ENCODE measurements at places on chromosomes 4 and X. TPM values are rescaled to one million over a fixed set of nuclear protein-coding genes. Genes with fewer than 3 reads are reported as not detected.

GRCh38 chr4:76197971-76198410 lies 15.6 kb downstream of the SCARB2 start:
- peak; percentile 27 for DNase-seq

GRCh38 chr4:183499801-183500200 lies 5.1 kb upstream of the ING2 start:
- DNase-seq = no peak

- no peak for DNase-seq
Observed at GRCh38 chr4:123114084-123114914, 191.9 kb upstream of the NUDT6 start.

GRCh38 chr4:13523591-13524503 lies 20.5 kb downstream of the NKX3-2 start:
- no peak for DNase-seq

- DNase-seq = no peak
Observed at GRCh38 chrX:153297376-153297775, 24.2 kb downstream of the PNMA6F start.

DNA sequence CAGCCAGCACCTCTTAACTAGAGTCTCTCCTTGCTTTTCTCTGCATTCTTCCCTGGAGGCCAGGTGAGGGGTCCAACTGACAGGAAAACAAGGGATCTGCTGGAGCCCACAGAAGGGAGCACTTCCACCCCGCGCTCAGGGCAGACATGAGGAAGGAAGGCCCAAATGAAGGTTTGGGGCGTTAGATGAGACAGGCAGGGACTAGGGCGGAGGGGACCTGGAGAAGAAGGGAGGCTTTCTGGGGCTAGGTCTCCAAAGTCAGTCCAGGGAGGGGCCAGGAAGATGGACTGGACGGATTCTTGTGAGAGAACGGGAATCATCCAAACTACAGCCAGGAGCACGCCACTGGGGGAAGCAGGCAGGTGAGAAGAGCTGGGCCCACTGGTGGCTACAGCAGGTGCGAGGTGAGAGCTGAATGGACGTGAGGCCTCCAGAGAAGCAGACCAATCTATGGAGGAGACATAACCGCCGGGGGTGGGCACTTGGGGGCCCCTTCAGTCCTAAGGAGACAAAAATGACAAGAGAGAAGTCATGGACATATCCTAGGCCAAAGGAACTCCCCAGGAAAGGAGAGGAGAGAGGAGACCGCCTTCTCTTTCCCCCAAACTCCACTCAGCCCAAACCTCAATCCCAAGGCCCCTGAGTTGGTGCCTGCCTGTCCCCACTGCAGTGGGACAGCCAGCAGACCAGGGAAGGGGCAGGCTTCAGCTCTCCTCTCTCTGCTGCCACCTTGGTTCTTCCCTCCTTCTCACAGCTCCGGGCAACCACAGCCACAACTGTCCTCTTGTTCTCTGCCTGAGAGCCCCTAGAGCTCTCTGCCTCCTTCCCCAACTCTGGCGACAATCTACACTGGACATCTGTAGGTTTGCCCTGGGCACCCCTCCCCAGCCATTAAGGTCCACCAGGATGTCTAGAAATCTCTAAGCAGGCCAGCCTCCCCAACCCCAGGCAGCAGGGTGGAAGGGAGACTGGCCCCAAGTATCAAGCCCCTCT lies 7.0 kb downstream of the APLN start:
- DNase-seq = no peak

GRCh38 chr4:112523008-112523721 lies 7.2 kb upstream of the NEUROG2 start:
- DNase-seq = no peak

DNA sequence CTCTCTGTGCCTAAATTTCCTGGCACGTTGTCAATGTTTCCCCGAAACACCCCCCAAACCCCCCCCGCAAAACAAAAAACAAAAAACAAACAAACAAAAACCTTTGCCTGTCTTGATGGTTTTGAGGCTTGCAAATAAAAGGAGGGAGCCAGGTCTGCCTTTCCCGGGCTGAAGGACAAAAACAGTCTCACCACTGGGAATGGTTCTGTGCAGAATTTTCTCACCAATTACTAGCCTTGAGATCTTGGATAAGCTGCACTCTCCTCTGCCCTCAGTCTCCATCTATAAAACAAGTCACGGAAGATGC lies 15.5 kb downstream of the NKX3-2 start:
- no peak for DNase-seq

DNA sequence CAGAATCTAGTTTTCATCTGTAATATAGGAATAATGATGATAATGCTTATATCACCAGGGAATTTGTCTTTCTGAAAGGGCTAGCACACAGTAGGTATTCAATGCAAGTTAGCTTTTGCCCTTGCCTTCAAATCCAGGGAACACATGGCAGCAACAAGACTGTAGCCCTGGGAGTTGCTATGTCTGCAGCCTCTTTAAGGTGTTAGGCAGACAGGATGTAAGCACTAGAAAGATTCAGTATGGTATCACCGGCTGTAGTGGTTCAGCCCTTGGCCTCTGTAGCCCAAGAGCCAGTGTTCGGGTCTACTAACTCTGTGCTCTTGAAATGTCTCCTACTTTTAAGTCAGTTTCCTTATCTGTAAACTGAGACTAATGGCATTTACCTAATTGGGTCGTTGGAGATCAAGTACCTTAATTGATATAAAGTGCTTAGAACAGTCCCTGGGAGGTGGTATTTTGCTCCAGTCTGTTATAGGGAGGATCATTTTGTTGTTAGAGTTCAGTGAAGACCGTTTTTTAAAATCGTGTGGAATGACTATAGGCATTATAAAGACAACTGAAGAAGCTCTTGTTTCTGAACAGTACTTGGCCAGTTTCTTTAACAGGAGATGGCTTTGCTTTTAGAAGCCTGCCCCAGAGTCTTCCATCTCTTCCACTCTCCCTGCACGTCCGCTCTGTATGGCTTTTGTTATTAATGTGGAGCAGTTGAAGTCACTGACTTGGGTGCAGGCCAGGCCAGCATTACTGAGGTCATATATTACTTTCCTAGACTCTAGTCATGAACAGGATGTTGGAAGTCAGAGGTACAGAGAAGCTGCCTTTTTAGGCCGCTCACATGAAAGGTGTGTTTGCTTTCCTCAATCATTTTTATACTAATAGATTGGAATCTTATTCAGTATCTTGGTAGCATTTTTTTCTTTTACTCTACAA lies 44.8 kb downstream of the GAB1 start:
- DNase-seq = peak; percentile 69

DNA sequence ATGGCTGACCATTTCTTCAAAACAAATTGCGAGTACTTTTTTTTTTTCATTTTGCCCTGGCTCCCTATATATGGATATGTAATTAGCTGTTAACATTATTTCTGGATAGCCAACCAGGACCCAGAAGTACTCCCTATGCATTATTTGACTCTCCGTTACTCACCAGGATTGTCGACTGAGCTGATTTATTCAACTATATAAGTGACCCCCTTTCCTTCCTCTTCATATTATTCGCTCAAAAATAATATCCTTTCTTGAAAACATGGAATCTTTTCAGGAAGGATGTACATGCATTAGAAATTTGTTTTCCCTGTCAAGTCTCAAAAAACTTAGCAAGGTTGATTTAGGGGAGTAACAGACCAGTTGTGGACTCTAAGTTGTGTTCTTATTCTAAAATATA lies 114.1 kb upstream of the KLHL4 start:
- no peak for DNase-seq

- DNase-seq = no peak
Observed at GRCh38 chrX:37677243-37677642, 8.3 kb upstream of the XK start.

GRCh38 chrX:53188763-53189162 lies 36.2 kb downstream of the KDM5C start:
- DNase-seq = peak; percentile 14

DNA sequence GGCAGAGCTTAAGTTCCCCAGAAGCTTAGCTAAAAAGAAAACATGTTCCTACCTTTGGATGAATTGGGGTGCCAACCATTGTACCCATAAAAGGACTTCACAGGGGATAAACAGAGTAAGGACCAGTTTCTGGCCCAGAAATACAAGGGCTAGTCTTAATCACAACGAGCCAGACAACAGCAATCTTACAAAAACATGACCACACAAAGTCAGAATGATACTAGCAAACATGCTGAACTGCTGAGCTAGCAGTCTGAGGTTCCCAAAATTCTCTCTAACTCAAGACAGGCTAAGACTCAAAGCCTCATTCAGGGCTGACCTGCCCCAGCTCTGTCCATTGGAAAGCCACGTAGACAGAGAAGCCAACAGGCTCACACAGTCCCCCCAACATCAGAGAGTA lies 40.3 kb downstream of the ATP11C start:
- no peak for DNase-seq

- no peak for DNase-seq
Observed at GRCh38 chrX:806586-806985, 176.0 kb downstream of the SHOX start.

- peak; percentile 21 for DNase-seq
Observed at GRCh38 chr4:52780206-52780605, 29.0 kb upstream of the ERVMER34-1 start.

GRCh38 chr4:78033861-78034260 lies 23.3 kb upstream of the FRAS1 start:
- DNase-seq = no peak

GRCh38 chr4:4693258-4693657 lies 151.4 kb upstream of the STX18 start:
- DNase-seq = peak; percentile 81

GRCh38 chr4:1593458-1593857 lies 90.7 kb downstream of the FAM53A start:
- DNase-seq = no peak

DNA sequence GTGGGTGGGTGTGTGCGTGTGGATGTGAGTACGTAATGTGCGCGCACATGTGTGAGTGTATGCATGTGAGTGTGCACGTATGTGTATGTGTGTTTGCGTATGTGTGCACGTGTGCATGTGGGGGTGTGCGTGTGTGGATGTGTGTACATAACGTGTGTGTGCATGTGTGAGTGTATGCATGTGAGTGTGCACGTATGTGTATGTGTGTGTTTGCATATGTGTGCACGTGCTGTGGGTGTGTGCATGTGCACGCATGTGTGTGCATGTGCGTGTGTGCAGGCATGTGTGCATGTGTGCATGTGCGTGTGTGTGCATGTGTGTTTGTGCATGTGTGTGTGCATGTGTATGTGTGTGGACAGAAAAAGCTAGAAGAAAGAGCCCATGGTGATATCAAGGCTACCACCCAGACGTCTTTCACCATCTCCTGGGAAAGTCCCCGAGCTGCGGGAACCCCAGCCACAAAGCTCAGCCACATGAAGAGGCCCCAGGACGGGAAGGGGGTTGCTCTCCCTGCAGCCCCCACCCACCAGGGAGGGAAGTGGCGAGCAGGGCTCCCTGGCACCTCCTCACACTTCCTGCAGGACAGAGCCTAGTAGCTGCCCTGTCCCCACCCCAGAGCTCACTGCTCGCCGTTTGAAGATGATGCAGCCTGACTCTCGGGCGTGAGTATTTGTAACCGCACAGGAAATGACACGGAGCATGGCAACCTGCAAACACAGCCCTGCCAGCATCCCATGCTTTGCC lies 108.3 kb downstream of the DCTD start:
- peak; percentile 44 for DNase-seq

DNA sequence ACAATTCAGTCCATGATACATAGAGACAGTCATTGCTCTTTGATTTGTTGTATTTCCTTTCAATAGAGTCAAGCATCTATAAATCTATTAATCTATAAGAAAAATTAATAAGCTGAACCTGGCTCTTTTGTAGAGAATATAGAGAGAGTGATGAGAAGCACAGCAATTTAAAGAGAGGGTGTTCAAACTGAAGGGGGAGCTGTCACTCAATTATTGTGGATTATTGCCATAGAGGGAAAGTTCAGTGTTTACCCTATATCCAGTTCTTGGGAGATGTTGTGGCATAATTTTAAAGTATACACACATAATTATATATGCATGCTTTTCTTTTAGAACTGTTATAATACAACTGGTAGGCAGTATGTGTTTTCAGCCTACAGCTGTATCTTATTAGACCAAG lies 1469.0 kb upstream of the PABPC4L start:
- DNase-seq = no peak

Gene PARM1
- total RNA-seq = 1.4 TPM

Gene HTATSF1
- 23.3 TPM for total RNA-seq

Gene PLP2
- 308 TPM for total RNA-seq

Gene PSAPL1
- not detected for total RNA-seq

Gene GAGE12E
- total RNA-seq = not detected

Gene SOX3
- total RNA-seq = not detected

Gene G6PD
- 49.5 TPM for total RNA-seq

Gene NHS
- 3.6 TPM for total RNA-seq

Gene SSX2
- total RNA-seq = not detected

Gene KLF3
- 51.2 TPM for total RNA-seq

Gene EREG
- 34.0 TPM for total RNA-seq

Gene IGSF1
- not detected for total RNA-seq
